ENCODE measurements at places on chromosomes 11 and 22. TPM values are rescaled to one million over a fixed set of nuclear protein-coding genes. Genes with fewer than 3 reads are reported as not detected.

GRCh38 chr22:21448627-21449416 lies 18.4 kb upstream of the TMEM191C start:
- DNase-seq, result no peak

DNA sequence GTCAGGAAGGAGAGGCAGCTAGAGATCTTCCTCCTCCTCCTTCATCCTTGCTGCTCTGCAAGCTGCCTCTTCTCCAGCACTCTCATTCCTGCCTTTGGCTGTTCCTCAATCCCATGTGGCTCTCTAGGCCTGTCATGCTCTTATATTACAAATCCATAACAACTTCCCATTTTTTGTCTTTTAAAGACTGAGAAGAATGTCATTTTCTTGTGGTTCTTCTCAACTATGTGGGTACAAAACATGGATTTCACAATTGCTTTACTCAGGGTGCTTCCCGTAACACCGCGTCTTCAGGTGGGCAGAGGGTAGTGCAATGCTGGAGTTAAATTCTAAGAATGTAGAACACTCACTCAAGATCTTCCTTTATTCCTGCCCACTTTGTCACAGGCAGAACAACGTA lies 6.8 kb upstream of the CAT start:
- no peak for DNase-seq

DNA sequence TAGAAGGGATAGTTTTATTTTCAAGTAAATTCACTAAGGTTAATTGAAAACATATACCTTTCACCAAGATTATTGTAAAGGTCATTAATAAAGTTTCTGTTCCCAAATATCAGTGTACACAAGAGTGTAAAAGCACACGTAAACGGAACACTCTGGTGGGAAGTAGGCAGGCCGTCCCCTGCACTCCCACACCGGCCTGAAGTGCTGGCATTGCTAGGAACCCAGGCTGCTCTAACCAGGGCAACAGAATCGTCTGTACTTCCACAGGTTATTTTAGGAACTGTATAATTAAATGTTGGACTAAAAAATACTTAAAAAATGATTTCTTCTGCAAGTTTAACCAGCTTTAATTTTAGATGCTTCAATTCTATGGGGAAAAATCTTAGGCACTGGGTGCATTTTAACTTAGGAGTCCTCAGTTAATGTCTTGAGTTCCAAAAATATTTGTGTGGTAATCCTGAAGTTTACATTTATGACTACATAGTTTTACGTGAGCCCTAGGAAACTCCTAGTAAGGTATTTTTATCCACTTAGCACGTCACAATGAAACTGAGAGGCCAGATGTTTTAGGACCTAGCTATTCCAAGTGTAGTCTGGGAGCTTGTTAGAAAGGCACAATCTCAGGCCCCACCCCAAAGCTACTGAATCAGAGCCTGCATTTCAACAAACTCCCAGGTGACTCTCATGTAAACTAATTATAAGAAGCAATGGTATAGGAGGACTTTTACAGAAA lies 31.2 kb downstream of the KMT5B start:
- DNase-seq, result no peak

DNA sequence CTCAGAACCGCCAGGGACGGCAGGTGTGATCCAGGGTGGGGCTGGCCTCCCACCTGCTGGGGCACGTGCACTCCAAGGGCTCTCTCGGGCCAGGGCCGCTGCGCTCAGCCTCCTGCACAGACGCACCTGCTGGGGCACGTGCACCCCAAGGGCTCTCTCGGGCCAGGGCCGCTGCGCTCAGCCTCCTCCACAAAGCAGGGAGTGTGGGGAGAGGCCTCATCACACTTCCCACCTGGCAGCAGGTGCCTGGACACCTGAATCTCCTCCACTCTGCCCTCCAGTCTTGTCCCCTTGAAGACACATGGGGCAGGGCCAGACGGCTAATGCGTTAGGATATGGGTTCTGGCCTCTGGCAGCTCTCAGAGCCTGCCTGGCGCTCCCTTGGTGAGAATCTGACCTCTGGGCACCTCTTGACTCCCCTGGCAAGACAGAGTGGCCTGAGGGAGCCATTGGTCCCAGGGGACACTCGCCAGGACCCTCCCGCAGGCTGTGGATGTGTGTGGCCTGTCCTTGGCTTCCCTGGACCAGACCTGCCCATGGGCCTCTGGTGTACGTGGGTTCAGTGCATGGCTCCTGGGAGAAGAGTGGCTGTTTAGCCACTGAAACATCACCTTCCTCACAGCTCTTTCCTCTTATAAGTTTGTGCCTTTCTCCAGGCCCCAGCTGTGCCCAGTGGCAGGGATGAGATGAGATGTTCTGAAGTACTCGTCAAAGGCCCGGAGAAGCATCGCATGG lies 73.5 kb downstream of the BRD1 start:
- no peak for DNase-seq

GRCh38 chr11:95341221-95341620 lies 110.2 kb upstream of the SESN3 start:
- DNase-seq, result no peak

GRCh38 chr11:90722552-90723190 lies 499.8 kb upstream of the CHORDC1 start:
- DNase-seq, result no peak

Gene KIAA0930
- total RNA-seq, result 62.6 TPM

Gene FAT3
- total RNA-seq, result 7.6 TPM

Measured in PC-9 (cell line).